Common myeloid progenitor, CD34-positive (primary cell): ENCODE measurements at places on chromosomes 16 and 17.

- no peak for DNase-seq
Observed at GRCh38 chr17:65723431-65724151, 162.1 kb upstream of the AXIN2 start.

GRCh38 chr17:2450016-2450650 is 49.3 kb upstream of the MNT start:
- DNase-seq: no peak

DNA sequence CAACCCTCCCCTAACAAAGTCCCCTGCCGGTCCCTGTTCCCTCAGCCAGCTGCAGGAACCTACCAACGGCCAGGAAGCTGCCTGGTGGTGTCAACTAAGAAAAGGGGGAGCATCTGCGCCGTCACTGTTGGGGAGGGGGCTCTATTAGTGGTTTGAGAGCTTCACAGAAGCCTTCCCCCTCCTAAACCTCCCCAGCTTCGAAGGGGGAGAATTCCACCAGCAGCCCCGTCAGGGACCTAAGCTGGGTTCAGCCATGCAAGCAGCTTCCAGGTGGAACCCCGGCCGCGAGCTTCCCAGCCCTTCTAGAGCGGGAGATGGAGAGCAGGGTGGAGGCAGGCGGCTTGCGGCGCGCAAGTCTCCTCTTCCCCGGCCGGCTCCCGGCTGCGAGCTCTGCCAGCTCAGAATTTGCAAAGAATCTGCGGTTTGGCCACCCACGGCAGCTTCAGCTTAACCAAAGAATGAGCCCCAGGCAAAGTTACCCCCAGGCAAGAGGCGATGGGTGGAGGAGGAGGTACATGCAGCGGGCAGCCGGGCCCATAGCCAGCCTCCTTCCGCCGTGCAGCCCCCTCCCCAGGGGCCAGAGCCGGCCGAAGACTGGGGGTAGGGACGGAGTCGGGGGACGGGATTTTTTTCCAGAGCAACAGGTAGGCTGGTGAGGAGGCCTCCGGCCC is 33.7 kb downstream of the DDX19A start:
- peak; percentile 61 for DNase-seq

DNA sequence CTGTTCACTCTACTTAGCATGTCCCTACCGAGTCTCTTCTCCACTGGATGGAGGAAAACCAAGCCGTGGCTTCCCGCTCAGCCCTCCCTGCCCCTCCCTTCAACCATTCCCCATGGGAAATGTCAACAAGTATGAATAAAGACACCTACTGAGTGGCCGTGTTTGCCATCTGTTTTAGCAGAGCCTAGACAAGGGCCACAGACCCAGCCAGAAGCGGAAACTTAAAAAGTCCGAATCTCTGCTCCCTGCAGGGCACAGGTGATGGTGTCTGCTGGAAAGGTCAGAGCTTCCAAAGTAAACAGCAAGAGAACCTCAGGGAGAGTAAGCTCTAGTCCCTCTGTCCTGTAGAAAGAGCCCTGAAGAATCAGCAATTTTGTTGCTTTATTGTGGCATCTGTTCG is 2.8 kb upstream of the LPCAT2 start:
- DNase-seq: no peak

DNA sequence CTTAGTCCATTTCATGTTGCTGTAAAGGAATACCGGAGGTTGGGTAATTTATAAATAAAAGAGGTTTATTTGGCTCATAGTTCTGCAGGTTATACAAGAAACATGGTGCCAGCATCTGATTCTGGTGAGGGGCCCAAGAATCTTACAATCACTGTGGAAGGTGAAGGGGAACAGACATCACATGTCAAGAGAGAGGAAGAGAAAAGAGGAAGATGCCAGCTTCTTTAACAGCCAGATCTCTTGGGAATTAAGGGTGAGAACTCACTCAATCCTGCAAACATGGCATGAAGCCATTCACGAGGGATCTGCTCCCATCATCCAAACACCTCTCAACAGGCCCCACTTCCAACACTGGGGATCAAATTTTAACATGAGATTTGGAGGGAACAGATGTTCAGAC is 49.5 kb downstream of the BMERB1 start:
- DNase-seq: no peak

- no peak for DNase-seq
Observed at GRCh38 chr16:58114827-58115825, 14.1 kb downstream of the CFAP20 start.

DNA sequence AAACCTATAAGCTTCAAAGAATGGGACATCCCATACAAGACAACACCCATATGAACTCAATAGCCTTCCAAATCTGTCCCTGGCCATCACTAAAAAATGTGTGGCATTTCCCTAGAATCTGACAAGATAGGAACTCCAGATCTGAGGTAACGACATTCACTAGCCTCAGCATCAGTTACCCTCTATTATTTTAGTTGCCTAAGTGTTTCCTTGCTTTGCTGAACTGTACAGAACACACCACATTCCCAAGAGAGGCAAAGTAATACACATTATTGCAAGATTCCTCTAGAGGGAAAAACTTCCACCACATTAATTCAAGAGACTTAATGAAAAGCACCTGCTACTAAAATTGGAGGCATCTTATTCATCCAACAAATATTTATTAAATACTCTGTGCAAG is 5.0 kb downstream of the LSM12 start:
- no peak for DNase-seq

GRCh38 chr17:73511719-73512115 is 132.5 kb downstream of the SDK2 start:
- no peak for DNase-seq

DNA sequence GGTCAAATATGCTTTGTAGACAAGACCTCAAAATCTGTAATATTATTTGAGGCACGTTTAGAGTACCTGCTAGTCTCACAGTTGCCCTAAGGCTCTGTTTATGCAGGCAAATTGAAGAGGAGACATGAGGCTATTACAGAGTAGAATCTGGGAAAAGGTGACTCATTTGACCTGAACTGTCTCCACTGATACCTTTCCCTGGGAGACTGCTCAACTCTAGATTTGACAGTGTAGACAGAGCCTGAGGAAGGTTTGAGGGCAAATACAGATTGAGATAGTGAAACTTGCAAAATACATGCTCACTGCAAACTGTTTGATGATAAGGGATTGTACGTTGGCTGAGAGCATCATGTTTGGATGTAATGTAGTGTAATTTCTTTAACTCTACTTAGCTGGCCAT is 1266.6 kb upstream of the CDH8 start:
- no peak for DNase-seq

DNA sequence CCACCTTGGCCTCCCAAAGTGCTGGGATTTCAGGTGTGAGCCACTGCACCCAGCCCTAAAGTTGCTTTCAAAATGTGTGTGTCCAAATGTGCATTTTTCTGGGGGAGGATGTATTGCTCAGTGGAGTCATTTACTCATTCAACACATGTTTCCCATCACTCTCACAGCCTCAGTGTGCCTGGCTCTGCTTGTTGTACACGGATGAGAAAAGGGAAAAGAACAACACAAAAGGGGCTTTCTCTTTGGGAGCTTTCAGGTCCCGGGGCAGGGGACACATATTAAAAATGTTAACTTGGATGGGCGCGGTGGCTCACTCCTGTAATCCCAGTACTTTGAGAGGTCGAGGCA is 1.7 kb upstream of the PPL start:
- DNase-seq: no peak

- DNase-seq: no peak
Observed at GRCh38 chr16:5058476-5058875, 7.3 kb downstream of the C16orf89 start.

- no peak for DNase-seq
Observed at GRCh38 chr16:56872863-56873391, 7.9 kb downstream of the SLC12A3 start.

GRCh38 chr16:20613481-20614185 is 37.5 kb upstream of the ACSM2B start:
- no peak for DNase-seq

DNA sequence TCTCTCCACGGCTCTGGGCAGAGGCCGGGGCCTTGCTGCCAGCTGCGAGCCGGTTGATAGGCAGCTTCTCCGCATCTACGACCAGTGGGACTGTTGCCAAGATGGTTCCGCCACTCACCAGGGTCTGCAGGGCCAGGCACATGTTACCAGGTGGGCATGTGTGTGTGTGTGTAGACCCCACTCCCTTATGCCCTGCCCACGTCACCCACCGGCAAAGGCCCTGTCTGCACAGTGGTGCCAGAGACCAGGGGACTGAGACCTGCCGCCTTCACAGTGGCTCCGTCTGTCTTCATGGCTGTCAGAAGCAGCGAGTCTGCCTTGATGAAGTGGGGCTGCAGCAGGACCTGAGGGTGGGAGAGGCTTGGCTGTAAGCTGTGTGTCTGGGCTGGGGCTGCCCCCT is 17.7 kb downstream of the SREBF1 start:
- DNase-seq: no peak

- peak; percentile 90 for DNase-seq
Observed at GRCh38 chr16:85306071-85306792, 194.0 kb upstream of the CIBAR2 start.

- no peak for DNase-seq
Observed at GRCh38 chr16:72015124-72015523, 6.6 kb downstream of the DHODH start.

DNA sequence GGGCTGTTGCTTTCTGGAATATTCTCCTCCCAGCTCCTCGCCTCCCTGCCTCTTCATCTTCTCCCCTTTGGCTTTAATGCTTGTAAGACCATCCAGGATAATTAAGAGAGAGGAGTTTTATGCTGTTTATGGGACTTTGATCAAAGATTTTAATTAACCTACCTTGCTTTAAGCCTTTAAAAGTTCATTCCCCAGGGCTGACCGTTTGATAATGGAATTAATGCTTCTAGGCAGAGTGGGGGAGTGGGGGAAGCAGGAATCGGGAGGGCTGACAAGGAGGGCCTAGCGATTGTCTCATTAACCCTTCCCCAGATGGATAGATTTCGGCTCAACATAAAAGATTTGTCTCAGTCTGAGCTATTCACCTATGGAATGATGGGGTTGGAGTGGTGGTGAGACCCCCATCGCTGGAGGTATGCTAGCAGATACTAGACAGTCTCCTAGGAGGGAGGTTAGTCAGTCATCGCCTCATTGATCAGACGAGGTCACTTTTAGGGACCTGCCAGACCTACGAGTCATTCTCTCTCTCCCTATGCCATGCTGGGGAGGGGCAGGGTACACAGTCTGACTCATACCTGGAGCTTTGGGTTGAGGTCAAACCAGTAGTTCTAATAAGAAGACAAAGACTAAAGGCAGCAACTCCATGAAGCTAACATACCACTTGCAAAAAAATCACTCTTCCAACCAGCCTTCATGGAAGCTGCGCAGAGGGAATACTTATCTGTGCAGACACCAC is 236.6 kb upstream of the NLRP1 start:
- no peak for DNase-seq

GRCh38 chr17:16491703-16492612 is at the start of gene LRRC75A:
Gene LRRC75A, minus strand, starts transcription at chr17:16492193. Its CDS starts 203 bp downstream, at chr17:16491990.
- DNase-seq: peak; percentile 64

GRCh38 chr17:47869114-47869513 is 18.2 kb upstream of the SP6 start:
- DNase-seq: no peak

GRCh38 chr16:14179116-14179515 is 108.0 kb downstream of the MRTFB start:
- no peak for DNase-seq

DNA sequence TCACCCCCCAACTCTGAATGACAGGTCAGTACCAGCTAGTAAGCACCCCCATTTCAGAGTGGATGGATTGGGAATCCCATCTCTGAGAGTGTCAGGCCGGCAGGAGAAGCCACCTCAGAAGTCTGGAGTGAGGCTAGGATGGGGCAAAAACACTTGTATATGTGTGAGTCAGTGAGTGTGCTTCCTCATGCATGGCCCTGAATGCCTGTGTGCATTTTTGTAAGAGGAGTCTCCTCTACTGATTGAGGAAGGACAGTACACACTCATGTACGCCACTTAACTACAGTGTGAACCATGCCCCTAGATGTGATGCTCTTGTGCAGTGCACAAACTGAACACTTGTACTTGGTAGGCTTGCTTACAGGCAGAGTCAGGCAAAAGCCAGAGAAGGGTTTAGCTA is 22.3 kb upstream of the NAGS start:
- no peak for DNase-seq

- no peak for DNase-seq
Observed at GRCh38 chr16:66946974-66947301, 11.6 kb downstream of the CES2 start.

GRCh38 chr17:82023447-82024241 is 539 bp downstream of the LRRC45 start:
- peak; percentile 37 for DNase-seq

GRCh38 chr17:76578376-76578775 is 7.3 kb downstream of the ST6GALNAC2 start:
- DNase-seq: no peak

DNA sequence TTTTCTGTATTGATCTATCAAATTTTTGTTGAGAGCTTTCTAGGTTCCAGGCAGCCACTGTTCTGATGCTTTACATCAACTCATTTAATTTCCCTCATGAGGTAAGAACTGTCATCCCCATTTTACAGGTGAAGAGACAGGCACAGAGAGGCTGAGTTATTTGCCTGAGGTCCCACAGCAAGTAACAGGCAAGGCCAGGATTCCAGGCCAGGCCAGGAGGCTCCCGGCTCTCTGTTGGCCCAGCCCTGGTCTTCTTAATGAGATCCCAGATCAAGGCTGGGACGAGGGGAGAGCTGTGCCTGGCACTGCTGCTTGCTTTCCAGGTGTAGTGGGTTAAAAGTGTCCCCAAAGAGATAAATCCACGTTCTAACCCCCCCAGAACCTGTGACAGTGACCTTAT is 22.4 kb upstream of the RMI2 start:
- DNase-seq: no peak

- no peak for DNase-seq
Observed at GRCh38 chr17:42386777-42387657, 1.2 kb downstream of the STAT3 start.

- peak; percentile 77 for DNase-seq
Observed at GRCh38 chr16:79163691-79164387, 436.7 kb downstream of the MAF start.

DNA sequence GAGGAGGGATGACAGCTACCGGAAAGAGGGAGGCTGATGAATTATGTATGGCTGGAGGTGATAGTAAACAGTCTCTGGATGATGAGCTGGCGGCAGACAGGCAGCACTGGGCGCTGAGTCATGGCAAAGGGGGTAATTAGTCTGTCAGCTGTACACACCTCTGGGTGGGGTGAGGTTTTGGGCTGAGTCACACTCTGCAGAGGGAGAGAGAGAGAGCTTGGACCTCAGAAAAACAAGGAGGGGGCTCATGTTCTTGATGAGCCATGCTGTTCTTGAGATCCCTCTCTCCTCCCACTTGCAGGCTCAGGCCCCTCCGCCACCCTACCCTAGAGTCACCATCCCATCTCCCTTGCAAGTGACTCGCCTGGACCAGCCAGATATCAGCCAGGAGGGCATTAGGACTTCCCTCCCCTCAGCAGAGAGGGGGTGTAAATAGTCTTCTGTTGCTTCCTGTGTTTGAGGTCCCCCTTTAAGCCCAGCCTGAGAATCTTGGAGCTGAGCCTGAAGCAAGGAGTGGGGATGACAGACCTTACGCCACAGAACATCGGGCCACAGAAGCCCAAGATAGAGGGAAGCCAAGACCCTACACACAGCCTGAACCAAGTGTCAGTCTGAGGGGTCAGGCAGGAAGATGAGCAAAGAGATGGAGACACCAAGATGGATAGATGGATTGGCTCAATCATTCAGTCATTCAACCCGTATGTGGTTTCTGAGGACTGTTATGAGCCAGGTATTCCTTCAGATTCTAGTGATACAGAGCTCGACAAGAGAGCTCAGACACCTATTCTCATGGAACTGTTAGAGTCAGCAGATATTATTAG is 383.2 kb upstream of the CCL2 start:
- peak; percentile 68 for DNase-seq
